ENCODE measurements at places on chromosomes 4 and X.

- DNase-seq = no peak
Measured at GRCh38 chr4:169334335-169334734, 63.6 kb upstream of the SH3RF1 start.

GRCh38 chr4:163600727-163601126 is 106.2 kb downstream of the TMA16 start:
- no peak for DNase-seq

DNA sequence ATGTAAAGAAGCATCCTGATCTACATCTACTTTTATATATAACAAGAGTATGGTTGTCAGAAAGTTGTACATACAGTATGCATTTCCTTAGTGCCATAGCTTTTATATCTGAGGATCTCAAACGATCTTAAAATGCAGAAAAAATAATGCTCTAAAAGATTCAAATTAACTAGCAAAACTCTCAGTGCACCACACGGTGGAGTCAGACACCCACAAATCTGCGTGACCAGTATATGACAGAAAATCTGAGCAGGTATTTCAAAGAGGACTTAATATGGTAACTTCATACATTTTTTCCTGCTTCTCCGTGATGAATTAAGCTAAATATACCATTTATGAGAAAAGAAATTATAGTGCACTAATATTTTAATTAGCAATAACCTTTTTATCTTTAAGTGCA is 803.0 kb downstream of the DMD start:
- no peak for DNase-seq

GRCh38 chr4:108488865-108489264 is 131.5 kb upstream of the RPL34 start:
- no peak for DNase-seq

DNA sequence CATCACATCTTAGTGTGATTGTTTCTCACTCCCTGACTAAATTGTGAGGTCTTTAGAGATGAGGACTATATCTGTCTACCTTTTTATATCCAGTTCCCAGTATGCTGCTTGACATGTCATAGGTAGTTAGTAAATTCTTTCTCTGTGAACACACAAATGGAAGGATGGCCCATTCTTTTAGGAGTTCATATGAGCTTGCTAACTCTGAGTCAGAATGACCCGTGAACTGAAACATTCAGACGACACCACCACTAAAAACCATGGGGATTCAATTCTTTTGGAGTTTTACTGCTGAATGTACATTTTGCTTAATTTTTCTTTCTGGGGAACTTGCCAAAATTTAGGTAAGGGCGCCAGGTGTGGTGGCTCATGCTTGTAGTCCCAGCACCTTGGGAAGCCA is 13.9 kb downstream of the OFD1 start:
- DNase-seq = no peak

- no peak for DNase-seq
Measured at GRCh38 chr4:89403826-89404225, 96.2 kb upstream of the GPRIN3 start.

Measured in ascending aorta (tissue), 2 donors.